Suppressor macrophage treated with lipopolysaccharide for 4 hours (primary cell): ENCODE measurements at places on chromosomes 2 and 18.

DNA sequence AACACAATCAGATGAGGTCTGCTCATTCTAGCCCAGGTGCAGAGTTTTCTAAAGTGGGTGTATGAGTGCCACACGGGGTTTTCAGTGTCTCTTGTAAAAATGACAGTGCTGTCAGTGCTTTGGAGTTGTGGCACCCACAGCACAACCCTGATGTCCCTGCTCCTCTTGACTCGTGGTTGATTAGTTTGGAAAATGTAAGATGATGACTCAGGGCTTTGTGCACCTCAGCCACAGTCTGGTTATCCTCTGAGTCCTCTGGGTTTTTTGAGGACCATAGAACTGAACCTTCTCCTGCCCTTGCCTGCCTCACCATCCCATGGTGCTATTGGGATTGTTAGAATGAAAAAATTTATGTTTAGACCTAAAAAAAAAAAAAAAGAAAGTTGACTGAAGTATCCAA, 105.6 kb downstream of the MYO1B start:
- DNase-seq, result no peak

GRCh38 chr2:105521616-105522015, 122.8 kb upstream of the FHL2 start:
- no peak for DNase-seq

- DNase-seq, result no peak
Observed at GRCh38 chr2:164388511-164388910, 232.8 kb downstream of the GRB14 start.

- DNase-seq, result peak; percentile 59
Observed at GRCh38 chr2:45771261-45771660, 119.8 kb downstream of the PRKCE start.

DNA sequence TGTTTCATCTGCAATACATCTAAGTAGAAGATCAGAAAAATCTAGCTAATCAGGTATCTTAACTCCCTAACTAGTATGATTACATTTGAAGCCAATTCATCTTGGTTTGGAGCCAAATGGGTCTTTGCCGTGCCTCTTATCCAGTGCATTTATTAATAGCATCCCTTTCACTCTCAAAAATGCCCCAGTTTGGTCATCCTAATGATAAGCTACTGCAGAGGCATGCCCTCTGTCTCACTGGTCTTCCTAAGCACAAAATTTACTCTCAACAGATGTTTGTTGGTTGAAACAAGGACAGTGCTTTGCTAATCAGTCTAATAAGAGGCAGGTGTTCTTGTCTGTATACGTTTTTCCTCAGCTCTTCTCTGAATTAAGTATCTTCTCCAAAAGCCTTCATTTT, 403.2 kb downstream of the RAD51AP2 start:
- DNase-seq, result no peak

DNA sequence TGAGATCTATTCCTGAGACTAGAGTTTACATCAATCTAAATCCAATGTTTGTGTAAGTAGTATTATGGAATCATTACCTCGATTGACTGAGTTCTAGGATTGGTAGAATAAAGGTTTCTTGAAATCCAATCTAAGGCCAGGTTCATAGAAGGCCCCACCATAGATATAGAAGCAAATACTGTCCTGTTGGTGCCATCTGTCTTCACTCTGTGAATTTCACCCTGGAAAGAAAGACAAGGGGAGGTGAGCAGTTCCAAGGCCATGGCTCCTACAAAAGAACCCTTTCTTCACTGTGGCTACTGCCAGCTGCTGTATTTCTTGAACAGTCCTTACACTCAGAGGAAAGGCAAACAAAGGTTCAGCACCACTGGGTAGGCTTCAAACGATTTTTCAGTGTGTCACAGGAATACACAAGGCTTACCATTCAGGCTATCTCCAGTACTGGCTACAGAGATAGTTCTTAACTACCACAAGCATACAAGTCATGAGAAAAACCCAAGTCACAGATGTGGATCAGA, 137.0 kb downstream of the LRP2 start:
- no peak for DNase-seq

- no peak for DNase-seq
Observed at GRCh38 chr18:39561126-39561525, 1995.5 kb upstream of the CELF4 start.
